ENCODE measurements at places on chromosomes 3 and 15. TPM values are rescaled to one million over a fixed set of nuclear protein-coding genes. Genes with fewer than 3 reads are reported as not detected.

Gene ZBTB20
- 6.5 TPM for total RNA-seq

Gene WWTR1
- 56.1 TPM for total RNA-seq

Gene TERC
- 21.7 TPM for total RNA-seq

Gene WNT7A
- not detected for total RNA-seq

Gene SCN10A
- not detected for total RNA-seq

Gene PLA2G4F
- total RNA-seq = not detected

Gene PPP2R3A
- 6.5 TPM for total RNA-seq
